ENCODE measurements at places on chromosomes 5 and 9.

- DNase-seq: peak; percentile 39
These were observed 99.5 kb upstream of the FBXL17 start for GRCh38 chr5:108481355-108481931.

DNA sequence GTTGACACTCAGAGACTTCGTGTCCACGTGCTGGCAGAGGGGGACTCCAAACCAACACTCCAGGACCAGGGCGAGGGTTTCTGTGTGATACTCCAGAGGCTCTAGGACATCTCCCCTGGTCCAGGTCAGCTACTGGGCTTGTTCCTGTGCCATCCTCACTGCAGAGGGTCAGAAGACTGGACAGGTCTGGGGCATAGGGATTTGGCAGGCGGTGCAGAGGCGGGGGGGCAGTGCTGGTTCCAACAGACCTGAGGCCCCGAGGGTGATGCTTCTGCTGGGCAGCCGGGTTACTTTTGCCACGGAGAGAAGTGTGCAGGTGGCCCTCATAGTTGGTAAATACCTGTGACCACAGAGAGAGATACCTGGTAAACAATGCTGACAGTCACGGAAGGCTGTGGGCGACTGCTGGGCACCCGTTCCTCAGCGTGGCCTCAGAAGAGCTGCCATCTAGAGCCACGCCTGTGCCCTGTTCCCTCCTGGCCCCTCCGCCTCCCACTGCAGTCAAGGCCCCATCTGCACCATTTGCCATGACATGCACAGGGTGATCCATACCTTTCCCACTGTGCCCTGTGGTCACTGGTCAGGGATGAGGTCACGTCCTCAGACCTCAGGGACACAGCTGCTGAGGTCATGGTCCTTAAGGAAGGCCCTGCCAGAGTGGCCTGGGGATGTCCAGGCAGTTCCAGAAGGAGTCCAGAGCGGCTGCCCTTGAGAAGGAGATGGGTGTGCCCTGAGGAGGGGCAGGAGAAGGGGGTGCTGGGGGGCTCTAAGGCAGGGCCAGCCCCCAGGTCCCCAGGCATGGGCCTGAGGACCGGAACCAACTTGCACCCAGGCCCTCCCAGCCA, 30.0 kb downstream of the TRIP13 start:
- no peak for DNase-seq

- DNase-seq: no peak
These were observed 504.2 kb downstream of the ACTL7B start for GRCh38 chr9:108351571-108351970.

DNA sequence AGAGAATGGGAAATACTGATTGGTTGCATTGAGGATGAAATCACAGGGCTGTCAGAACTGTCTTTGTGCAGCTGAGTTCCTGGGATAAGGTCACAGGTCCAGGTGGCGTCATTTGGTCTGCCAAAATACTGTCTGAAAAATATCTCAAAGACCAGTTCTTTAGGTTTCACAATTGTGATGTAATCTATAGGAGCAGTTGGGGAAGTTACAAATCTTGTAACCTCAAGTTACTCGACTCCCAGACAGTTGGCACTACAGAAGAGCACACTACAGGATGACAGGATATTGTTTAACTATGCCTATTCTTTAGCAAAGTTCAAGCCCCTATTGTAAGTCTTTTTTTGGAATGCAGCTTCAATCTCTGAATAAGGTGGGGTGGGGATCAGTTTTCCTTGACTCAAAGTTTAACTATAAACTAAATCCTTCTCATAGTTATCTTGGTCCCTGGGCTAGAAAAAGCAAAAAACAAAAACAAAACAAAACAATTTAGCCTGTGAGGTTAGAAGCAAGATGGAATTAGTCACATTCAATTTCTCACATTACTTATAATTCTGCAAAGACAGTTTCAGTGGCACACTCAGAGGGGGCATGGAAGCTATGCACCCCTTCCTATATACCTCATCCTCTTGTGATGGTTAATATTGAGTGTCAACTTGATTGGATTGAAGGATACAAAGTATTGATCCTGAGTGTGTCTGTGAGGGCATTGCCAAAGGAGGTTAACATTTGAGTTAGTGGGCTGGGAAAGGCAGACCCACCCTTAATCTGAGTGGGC, 276.0 kb downstream of the AUH start:
- DNase-seq: no peak

- no peak for DNase-seq
These were observed 287.0 kb upstream of the TMEM161B start for GRCh38 chr5:88555674-88556073.

DNA sequence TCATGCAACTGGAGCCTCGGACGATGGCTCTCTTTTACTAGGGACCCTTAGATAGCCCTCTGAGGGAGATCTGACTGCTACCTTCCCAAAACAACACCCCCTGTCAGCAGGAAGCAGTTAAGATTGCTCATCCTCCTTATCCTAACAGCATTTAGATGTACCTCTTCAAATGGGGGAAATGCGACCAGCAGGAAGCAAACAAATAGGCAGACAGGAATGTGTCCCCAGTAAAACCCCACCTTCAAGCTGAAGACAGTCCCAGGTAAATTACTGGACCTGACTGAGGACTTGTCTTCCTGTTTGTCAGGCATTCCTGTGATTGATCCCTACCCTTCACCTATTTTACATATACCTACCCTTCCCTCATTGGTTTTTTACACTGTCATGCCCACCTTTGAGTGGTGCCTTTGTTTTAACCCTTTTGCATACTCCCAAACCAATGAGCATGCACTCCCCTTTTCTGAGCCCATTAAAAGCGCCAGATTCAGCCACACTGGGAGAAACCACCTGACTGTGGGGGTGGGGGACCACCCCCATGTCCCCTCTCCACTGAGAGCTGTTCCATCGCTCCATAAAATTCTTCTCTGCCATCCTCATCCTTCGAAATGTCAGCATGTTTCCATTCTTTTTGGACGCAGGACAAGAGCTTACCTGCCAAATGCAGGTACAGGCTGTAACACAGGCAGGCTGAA, 954.0 kb upstream of the CDH6 start:
- DNase-seq: no peak

- DNase-seq: peak; percentile 71
These were observed 18.7 kb downstream of the MYMK start for GRCh38 chr9:133505901-133506652.

- no peak for DNase-seq
These were observed 5.0 kb downstream of the MAMDC4 start for GRCh38 chr9:136857166-136857565.

DNA sequence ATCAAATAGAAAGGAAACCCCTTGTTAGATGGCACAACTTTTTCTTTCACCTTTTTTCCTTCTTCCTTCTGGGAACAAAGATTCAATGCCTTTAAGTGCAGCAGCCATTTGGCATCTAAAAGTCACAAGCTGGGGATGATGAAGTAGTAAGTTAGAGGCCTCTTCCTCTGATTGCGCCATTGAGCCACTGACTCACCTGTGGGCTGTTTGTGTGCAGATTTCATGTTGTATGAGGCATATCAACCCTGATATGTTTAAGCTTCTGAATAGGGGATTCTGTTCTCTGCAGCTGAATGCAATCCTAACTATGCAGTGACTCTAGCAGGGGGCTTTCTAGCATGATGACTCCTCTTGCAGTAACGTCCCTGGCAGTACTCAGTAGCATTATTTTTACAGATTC, 599.9 kb downstream of the CSNK1G3 start:
- DNase-seq: peak; percentile 44

- peak; percentile 58 for DNase-seq
These were observed 59.1 kb downstream of the TNFSF15 start for GRCh38 chr9:114746591-114747346.

DNA sequence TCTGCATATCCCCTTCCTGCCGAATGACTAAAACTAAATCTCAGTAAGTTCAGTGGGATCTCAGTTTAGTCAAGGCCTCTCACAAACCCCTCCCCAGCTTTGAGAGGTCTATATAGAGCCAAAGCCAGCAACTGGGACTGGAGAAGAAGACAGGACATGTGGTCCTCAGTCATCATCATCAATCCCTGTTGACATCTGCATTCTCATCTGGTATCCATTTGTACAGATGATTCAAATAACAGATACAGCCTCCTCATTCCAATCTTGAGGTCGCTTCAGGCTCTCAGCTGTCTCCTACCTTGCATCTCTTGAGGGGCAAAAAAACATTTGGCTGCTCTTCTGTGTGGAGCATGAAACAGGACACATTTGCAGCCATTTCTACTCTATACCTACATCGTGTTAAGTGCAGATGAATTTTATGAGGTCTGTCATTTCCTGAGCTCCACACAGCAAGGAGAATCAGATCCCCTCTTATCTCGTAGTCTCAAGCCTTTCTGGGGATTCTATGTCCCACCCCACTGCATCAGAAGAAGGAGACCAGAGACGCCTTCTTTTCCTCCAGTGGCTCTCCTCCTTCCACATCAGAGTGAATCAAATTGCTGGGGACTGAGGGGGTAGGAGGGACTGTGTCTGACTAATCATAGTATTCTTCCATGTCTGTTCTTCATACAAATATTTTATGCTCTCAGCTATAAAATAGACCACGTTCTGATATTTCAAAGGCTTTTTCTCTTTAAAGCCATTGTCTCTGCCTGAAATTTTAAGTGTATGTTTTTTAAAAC, 4.7 kb upstream of the RECK start:
- DNase-seq: peak; percentile 88

DNA sequence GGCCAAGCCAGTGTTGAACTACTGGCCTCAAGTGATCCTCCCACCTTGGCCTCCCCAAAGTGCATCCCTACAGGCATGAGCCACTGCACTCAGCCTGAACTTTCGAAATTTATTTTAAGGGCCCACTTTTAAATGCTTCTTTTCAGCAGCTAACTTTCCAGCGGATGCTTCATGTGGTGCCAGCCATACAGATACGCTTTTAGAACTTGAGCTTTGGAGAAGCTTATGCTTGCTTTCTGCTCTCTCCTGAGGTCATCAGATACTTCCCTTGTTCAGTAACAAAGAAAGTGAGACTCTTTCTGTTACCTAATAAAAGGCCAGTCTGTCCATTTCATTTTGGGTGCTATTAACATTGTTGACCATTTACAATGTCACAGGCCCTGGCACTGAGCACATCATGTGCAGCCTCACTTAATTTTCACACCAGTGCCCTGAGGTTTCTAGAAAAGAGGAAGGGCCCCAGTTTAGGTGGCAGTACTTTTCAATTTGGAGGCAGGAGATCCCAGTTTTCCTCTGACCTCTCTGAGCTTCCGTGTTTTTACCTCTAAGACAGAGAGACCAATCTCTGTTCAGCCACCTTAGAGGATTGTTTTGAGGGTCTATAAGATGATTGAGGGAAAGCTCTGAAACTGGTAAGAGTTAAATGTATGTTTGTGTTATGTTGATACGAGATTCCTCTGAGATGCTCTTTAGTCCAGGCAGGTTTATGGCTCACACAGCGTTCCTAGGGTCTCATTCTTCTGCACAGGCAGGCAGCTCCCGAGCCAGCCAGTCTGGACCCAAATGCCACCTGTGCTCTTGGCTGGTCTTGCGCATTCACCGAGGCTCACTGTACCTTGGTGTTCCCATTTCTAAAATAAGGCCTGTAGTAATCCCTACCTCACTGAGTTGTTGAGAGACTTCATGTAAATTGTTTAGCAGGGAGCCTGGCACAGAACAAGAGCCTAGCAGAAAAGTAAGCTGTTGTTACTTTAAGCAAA, 4.4 kb downstream of the ABL1 start:
- DNase-seq: no peak

DNA sequence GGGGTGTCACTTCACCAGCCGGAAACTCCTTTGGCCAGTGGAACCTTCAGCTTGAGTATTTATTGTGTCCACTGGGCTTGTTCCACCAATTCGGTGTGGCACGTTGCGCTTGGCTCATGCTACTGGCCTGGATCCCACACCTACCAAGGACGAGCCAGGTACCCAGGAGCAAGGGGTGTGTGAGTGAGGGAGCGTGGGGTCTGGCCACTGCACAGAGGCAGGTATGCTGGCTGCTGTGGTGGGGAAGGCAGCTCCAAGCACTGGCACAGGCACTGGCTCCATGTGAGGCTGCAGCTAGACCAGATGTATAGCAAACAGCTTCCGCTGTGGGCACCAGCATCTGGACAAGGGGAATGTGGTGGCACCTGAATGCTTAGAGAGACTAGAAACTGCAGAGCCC, 28.1 kb upstream of the CYLC2 start:
- no peak for DNase-seq

DNA sequence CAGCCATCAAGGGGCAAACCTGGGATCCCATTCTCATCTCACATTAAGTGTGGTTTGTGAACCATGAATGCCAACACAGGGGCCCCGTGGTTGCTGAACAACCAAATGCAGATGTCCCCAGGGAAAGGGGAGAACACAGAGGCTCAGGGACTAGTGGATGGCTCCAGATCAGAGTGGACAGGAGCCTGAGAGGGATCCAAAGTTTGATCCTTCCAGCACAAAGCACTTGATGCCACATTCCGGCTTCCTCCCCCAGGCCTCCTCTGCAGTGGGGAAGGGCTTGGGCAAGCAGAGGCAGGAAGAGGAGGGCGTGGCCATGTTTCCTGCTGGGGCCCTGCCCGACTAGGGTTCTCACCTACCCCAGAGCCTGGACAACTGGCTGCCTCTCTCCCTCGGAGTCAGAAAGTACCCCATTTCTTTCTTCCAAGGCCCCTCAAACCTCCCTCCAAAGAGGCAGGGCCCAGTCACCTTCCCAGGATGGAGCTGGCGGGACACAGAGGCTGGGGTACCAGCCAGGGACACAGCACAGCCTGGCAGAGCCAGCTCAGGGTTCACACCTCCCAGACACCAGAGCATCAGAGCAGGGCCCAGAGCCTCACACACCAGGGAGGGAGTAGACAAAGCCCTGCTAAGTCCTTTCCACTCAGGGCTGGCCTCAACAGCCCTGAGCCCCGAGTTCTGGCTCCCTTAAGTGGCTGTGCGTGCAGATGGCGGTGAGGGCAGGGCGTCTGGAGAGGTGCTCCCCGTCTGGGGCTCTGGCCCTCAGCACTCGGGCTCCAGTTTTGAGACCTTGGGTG, 4.3 kb upstream of the RNF44 start:
- no peak for DNase-seq

DNA sequence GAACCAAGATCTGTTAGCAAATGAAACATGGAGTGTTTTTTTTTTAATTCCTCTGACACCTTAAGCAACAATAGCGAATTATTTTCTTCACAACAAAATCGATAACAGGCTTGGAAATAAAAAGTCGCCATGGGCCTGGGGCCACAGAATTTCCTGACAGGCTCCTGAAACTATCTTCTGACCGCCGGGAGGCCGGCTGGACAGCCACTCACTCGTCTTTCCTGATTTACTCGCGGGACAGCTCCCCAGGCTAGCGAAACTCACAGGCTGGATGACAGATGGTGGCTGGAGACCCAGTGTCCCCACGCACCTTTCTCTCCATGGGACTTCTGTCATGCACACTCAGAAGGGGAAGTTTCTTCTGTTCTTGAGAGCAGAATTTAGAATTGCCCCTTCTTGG, 143.3 kb upstream of the IRX2 start:
- no peak for DNase-seq

- DNase-seq: no peak
These were observed 763 bp upstream of the WHRN start for GRCh38 chr9:114506082-114506390.

- no peak for DNase-seq
These were observed 26.2 kb downstream of the PITX1 start for GRCh38 chr5:135007749-135008363.

GRCh38 chr5:125274211-125274610, 527.8 kb upstream of the ZNF608 start:
- no peak for DNase-seq

Data from fibroblast of upper back skin (primary cell).